ENCODE measurements at places on chromosomes 2 and 18.

GRCh38 chr2:127256866-127257265 is 36.8 kb upstream of the CYP27C1 start:
- DNase-seq, result no peak

GRCh38 chr2:231613331-231613662 is 20.6 kb downstream of the TEX44 start:
- DNase-seq, result no peak

DNA sequence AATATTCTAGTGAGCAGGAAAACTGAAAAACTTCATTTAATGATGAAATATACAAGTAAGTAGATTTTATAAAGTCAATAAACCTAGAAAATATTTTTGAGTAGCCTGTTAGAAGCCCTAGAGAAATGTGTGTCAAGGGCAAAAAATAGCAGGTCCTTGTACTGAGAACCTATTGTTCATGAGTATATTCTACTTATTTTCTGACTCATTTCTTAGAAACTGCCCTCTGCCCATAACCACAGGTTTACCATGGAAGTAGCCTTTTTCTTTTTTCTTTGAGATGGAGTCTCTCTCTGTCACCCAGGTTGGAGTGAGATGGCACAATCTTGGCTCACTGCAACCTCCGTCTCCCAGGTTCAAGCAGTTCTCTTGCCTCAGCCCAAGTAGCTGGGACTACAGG is 19.4 kb upstream of the SELENOI start:
- no peak for DNase-seq

- DNase-seq, result no peak
Measured at GRCh38 chr18:23650968-23651927, 11.5 kb downstream of the ANKRD29 start.

DNA sequence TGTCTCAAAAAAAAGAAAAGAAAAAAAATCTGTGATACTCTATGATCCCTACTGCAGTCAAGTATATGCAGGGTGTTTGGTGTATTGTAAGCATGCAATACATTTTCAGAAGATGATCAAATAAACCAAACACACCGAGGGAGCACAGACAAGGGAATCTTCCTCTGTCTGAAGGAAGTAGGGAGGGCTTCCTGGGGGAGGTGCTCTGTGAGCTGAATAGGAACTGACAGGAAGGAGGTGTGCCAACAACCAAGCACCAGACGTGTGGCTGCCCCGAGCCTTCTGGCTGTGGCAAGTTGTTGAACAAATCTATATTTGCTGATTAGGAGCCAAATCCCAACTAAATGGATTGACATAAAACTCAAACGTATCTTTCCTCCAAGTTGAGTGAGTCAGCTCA is 14.6 kb downstream of the THNSL2 start:
- DNase-seq, result no peak

DNA sequence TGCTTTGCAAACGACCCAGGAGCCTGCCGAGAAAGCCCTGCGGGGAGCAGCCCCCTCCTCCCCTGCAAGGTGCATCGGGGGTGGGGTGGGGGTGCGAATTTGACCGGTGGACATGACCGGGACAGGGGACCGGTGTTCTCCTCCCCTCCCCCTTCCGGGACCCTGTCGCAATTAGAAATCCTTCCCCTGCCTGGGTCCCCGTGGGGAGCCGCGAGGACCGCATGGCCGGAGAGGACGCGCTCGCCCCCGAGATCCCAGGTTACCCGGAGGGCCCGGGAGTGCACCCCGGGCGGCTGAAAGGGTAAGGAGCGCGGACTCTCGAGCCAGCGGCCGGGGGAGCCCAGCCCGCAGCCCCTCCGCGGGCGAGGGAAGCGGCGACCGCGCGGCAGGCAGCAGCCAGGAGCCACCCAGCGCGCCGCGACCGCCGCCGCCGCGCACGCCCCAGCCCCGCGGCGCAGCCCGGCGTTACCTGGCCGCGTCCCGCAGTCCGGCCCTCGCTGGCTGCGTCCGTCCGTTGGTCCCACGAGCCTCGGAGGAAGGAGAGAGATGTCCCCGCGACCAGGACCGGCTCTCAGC is 482 bp downstream of the DLGAP1 start:
- DNase-seq, result no peak

- no peak for DNase-seq
Measured at GRCh38 chr2:80407377-80407776, 102.8 kb upstream of the LRRTM1 start.

- peak; percentile 80 for DNase-seq
Measured at GRCh38 chr2:121491518-121491917, 39.2 kb upstream of the RNU4ATAC start.

DNA sequence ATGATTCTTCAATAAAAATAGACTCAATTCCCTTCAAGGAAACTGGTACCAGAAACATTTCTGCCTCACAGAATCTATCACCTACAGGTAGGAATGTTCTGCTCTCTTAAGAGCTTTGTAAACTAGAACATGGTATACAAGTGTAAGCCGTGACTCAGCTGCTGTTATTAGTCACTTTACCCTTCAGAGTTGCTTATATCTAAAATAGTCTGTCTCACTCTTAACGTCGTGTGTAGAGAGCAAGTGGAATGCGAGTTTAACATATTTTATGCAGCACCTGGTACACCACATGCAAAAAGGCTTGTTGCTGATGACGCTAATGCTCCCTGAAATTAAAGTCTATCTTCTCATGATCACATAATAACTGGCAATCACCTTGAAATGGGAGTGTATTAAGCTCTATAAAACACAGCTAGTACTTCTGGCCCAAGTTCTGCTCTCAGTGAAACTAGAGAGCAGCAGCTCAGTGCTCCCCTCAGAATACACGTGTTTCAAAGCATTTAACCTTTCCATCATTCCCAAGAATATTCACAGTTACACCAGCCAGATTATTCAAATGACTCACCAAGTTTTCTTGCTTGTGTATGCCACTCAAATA is 420.0 kb downstream of the ZEB2 start:
- no peak for DNase-seq

GRCh38 chr2:237700512-237701032 is 73.2 kb downstream of the LRRFIP1 start:
- DNase-seq, result peak; percentile 71

DNA sequence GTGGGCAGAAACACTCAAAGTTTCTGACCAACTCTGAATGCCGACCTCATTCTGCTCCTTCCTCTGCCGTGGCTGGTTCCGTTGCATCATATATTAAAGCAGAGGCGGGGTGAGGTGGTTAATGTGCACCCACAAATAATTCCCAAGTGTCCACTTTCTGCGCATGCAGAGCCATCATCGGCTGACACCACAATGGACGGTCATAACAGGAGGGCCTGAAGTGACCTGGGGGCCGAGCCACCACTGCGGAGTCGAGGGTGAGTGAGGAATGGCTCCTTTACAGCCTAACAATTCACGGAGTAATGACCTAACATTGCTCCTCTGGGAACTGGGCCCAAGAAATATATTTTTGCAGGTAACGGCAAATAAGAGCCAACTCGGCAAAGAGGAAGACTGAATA is 32.9 kb upstream of the GLI2 start:
- no peak for DNase-seq
